CD4-positive, alpha-beta T cell treated with Interleukin-4 for 4 hours (primary cell): ENCODE measurements at places on chromosomes 2 and 18.

DNA sequence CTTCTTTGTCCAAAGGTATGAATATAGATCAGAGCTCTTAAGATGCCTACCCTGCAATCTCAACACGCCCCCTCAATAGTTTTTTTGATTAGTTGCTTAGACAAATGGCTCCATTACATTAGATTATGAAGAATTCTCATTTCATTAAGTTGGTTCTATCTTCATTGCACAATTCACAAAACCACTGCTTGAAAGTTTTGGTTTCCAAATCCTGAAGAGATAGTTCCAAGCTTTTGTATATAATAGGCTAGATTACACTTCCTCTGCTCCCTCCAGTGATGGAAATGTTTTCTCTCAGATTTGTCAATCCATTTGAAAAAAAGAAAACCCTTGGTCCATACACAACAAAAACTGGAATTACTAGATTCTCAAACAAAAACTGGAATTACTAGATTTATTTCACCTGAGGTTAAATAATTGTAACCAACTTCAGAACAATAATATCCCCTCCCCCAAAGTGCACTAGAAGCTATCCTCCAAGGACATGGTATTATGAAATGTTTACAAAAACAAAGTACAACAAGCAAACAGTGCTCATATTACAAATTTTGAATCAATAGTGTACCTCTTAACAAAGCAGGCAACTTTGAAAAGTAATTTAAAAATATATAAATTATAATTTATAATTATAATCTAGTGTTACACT lies 6.8 kb upstream of the TLK1 start:
- no peak for DNase-seq

DNA sequence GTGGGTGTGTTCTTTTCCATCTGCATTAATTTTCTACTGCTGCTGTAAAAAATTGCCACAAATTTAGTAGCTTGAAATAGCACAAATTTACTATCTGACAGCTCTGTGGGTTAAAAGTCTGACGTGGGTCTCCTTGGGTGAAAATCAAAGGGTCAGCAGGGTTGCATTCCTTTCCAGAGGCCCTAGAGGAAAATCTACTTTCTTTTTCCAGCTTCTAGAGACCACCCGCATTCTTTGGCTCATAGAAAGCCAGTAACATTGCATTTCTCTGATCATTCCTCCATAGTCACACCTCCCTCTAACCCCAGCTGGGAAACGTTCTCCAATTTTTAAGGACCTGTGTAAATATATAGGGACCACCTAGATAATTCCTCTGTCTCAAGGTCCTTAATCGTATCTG lies 128.8 kb downstream of the ATL2 start:
- DNase-seq = no peak

GRCh38 chr2:24315669-24316068 lies 44.7 kb downstream of the ITSN2 start:
- no peak for DNase-seq

- no peak for DNase-seq
Measured at GRCh38 chr2:201978986-201979385, 54.7 kb upstream of the FZD7 start.

- DNase-seq = no peak
Measured at GRCh38 chr2:19845323-19845920, 56.4 kb downstream of the TTC32 start.
